ENCODE measurements at places on chromosomes 7 and 10.

DNA sequence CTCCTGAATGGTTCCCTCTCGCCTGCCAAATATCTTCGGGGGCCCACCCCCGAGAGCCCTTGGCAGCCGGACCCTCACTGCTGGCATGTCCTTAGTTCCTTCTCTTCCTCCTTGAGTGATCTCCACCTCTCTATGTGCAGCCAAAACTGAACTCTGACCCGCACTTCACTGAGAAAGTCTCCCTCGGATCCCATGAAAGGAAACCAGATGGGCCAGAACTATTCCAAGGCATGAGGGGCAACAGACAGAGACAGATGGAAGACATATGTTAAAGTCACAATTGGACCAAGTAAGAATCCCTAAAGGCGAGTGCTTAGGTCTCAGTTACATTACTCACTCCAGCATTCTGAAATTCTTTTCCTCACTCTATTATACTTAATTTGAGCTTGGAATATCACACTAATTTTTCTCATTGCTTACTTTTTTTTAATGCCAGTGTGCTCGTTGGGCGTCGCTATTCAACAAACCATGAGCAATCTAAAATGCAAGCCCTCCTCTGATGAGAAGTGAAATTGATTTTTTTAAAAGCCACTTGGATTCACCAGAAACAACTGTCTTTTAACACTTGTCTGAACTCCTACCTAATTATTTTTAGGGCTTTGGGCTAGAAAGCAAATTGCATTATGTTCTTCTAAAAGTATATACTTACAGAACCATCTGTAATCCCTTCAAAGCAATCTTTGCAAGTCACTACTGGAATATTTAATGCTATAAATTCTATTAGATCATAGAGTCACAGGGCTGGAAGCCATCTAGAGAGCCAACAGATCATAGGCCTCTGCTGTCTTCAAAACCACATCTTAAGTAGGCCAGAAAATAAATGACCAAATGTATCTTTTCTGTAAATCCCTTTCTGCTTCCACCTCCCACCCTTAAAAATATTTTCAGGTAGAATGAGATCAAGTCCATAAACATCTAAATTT, 43.3 kb upstream of the EZH2 start:
- no peak for DNase-seq

GRCh38 chr7:77944183-77945182, 145.9 kb downstream of the PHTF2 start:
- DNase-seq = no peak

DNA sequence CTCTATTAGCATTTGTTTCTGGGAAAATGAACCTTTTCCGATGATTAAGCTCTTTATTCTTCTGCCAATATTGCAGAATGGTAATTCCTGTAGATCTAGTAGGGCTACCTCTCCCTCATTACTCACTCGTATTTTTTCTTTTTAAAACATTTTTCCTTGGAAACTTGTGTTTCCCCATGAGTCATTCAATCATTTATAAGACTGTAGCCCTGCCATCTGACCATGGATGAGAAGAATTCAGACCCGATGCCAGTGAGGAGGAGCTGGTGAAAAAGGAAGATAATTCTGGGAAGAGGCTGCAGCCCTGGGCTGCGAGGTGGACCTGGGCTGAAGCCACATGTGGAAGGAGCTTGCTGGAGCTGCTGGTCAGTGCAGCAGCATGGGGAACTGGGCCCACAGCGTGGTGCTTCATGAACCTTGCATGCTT, 242.8 kb downstream of the KLF6 start:
- DNase-seq = no peak

- no peak for DNase-seq
Observed at GRCh38 chr7:28065721-28066285, 114.8 kb downstream of the JAZF1 start.

Data from NCI-H510A (cell line).